Mammary epithelial cell (primary cell): ENCODE measurements at places on chromosomes 12 and 14. TPM values are rescaled to one million over a fixed set of nuclear protein-coding genes. Genes with fewer than 3 reads are reported as not detected.
A peak's percentile ranks its signal among the peaks of the same experiment; 100 is the strongest.

DNA sequence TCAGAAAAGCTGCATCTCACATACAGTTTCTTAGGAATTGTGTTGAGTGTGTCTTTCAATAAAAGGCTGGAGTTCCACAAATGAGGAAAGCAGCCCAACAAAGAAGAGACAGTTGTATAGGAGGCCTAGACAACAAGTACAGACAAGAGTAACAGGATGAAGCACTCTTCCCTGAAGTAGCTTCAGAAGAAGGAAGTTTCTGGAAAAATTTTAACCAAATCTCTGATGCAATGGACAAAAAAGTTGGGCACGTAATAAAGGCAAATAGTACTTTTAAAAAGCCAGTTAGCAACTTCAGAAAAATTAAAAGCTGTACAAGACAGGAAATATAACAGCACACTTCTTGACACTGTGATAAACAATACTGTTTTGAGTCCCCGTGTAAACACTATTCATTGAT, 134.1 kb upstream of the PLEKHG7 start:
- DNase-seq: peak; percentile 49

The IL25 gene
- total RNA-seq: not detected in 2 replicates

GRCh38 chr14:84520711-84521338, 1009.1 kb upstream of the FLRT2 start:
- no peak for DNase-seq

The TAS2R14 gene
- total RNA-seq: 5.7 TPM

GRCh38 chr12:87365423-87365822, 663.8 kb downstream of the C12orf50 start:
- no peak for DNase-seq

The CCDC196 gene
- total RNA-seq: not detected

The ZNF385A gene
- total RNA-seq: 16.0 TPM

The PIWIL1 gene
- not detected in 2 replicates for total RNA-seq

- DNase-seq: peak; percentile 98
Observed at GRCh38 chr12:94560431-94561221, 89.7 kb downstream of the TMCC3 start.

The SLC16A7 gene
- total RNA-seq: 27.3 TPM

- DNase-seq: no peak
Observed at GRCh38 chr12:87853448-87854003, 175.7 kb downstream of the C12orf50 start.

The TMEM229B gene
- total RNA-seq: 0.50 TPM
